ENCODE measurements at places on chromosomes 7 and 10.

- no peaks in the 10 kb centered on the region for H3K27me3 ChIP-seq
- DNase-seq: no peak
- H3K36me3 ChIP-seq: no peaks in the 10 kb centered on the region
Measured at GRCh38 chr7:70135656-70136055, 537.4 kb downstream of the AUTS2 start.

DNA sequence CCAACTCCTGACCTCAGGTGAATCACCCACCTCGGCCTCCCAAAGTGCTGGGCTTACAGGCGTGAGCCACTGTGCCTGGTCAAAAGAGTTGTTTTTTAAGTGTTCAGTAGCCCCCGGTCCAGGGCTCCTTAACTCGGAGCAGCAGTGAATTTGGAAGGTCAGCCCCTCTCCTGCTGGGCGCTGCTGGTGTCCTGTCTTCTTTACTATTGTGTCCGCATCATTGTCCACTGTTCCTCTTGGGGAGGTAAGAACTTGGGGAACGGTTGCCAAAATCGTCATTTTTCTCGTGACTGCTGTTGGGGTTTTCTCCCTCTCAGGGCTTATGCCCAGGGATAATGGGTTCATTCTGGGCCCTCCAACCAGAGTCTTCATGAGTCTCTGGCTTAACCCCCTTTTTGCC lies 46.7 kb downstream of the CAMK1D start:
- H3K36me3 ChIP-seq: no peaks in the 10 kb centered on the region
- no peaks in the 10 kb centered on the region for H3K27me3 ChIP-seq
- H3K27ac ChIP-seq: no peak overlapping the region
- peaks cover 8% of the 10 kb centered on the region for H3K4me1 ChIP-seq

- no peaks in the 10 kb centered on the region for H3K4me1 ChIP-seq
- no peak overlapping the region for H3K27ac ChIP-seq
- no peaks in the 10 kb centered on the region for H3K36me3 ChIP-seq
- H3K27me3 ChIP-seq: no peaks in the 10 kb centered on the region
- no peak overlapping the region for H3K4me3 ChIP-seq
Measured at GRCh38 chr10:7886056-7886455, 67.8 kb downstream of the TAF3 start.

DNA sequence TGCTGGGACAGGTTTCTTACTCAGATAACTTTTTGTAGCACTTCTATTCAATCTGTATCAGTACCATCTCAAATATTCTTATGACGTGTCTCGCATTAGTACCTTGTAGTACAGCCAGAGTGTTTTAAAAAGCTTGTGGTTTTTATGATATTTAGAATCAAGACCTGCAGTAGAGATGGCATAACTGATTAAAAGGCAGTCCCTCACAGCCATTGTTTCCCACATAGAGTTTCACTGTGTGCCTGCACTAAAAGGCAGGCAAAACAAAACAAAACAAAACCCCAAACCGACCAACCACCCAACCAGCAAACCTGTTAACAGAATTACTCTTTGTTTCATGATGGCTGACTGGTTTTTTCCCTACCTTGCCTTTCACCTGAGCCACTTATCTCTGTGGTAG lies 221.3 kb upstream of the DGKB start:
- H3K4me3 ChIP-seq: no peak overlapping the region
- no peaks in the 10 kb centered on the region for H3K4me1 ChIP-seq
- DNase-seq: no peak
- H3K36me3 ChIP-seq: no peaks in the 10 kb centered on the region

GRCh38 chr7:19747740-19748339 lies 25.6 kb downstream of the TMEM196 start:
- no peak overlapping the region for H3K4me3 ChIP-seq
- no peak for DNase-seq
- no peak overlapping the region for H3K27ac ChIP-seq
- H3K27me3 ChIP-seq: no peaks in the 10 kb centered on the region

DNA sequence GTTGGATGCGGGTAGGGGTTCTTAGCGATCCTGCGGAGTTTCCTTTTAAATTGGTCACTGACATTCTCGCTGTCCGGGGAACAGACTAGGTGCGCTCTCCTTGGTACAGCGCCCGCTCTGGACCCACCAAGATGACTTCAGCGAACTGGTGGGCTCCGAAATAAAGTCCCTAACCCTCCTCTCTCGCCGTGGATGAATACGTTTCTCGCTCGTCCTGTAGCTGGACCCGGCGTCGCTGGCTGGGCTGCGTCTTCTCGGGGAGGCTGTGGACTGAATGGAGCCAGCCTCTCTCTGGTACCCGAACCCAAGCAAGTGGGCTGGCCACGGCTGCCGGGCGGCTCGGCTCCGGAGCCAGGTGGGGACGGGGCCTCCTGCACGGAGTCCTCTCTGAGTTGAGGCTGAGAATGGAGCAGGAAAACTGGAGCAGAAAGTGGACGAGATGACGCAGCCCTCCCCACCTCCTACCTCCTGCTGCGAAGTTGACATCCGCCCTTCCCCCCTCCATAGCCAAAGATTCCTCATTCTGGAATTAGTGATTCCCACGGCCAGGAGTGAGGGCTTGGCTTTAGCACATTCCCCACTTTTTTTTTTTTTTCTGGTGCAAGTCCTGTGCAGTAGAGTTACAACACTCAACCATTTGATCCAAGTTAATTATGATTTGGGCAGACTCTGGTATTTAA lies 1.5 kb downstream of the UNC5B start:
- H3K36me3 ChIP-seq: no peaks in the 10 kb centered on the region
- peaks cover 26% of the 10 kb centered on the region for H3K4me1 ChIP-seq
- no peak for DNase-seq
- peaks cover 32% of the 10 kb centered on the region for H3K27me3 ChIP-seq

DNA sequence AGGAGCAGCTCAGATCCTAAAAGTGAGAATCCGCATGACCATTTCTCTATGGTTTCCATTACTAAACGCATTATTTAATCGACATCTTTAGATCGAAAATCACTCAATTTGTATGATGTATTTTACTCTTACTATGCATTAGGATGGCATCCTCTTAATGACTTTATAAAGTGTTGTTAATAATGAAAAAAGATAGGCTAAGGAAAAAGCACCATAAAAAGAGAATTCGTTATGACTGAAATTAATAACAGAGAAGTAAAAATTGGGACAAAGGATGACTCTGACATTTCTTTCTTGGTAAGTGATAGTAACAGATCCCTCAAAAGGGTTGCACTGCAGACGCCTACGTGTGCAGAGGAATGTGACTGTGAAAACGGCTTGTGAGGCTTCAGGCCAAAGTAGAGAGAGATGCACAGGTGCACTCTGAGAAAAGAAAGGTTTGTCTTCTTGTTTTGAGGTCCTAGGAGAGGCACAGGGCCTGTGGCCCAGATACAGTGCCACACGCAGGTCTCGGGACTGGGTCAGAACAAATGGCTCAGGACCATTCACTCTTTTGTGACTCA lies 23.0 kb upstream of the RBM33 start:
- H3K4me3 ChIP-seq: no peak overlapping the region
- H3K27ac ChIP-seq: no peak overlapping the region
- no peak for DNase-seq
- H3K27me3 ChIP-seq: no peaks in the 10 kb centered on the region
- no peaks in the 10 kb centered on the region for H3K4me1 ChIP-seq

- H3K36me3 ChIP-seq: no peaks in the 10 kb centered on the region
- no peak overlapping the region for H3K4me3 ChIP-seq
- H3K4me1 ChIP-seq: peaks cover 24% of the 10 kb centered on the region
- H3K27ac ChIP-seq: no peak overlapping the region
- DNase-seq: no peak
Measured at GRCh38 chr10:69445041-69445440, 6.2 kb upstream of the TSPAN15 start.

DNA sequence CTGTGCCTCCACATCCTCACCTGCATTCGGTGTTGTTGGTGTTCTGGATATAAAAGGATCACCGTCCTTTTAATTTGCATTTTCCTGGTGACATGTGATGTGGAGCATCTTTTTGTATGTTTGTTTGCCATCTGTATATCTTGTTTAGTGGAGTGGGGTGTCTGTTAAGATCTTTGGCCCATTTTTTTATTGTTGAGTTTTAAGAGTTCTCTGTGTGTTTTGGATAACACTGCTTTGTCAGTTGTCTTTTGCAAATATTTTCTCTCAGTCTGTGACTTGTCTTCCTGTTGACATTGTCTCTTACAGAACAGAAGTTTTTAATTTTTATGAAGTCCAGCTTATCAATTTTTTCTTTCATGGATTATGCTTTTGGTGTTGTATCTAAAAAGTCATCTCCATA lies 38.5 kb downstream of the DYNC2I1 start:
- H3K27ac ChIP-seq: no peak overlapping the region
- no peaks in the 10 kb centered on the region for H3K27me3 ChIP-seq
- H3K4me1 ChIP-seq: no peaks in the 10 kb centered on the region
- H3K4me3 ChIP-seq: no peak overlapping the region

DNA sequence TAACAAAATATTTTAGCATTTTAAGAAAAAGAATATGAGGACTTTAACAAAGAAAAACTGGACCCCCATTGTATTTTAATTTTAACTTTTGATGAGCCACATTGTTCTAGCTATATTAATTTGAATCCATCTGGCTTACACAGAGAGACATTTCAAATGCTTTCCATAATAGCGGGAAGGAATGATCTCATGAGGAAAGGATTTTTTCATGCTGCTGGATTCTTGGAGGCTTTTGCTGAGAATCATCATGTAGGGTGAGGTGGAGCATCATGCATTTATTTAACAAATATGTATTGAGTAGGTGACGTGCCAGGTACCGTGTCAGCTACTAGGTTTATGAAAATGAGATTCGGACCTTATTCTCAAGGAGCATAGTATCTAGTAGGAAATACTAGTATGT lies 1006.3 kb downstream of the SORCS1 start:
- DNase-seq: no peak
- H3K4me3 ChIP-seq: no peak overlapping the region
- no peaks in the 10 kb centered on the region for H3K36me3 ChIP-seq
- H3K4me1 ChIP-seq: no peaks in the 10 kb centered on the region
- H3K27me3 ChIP-seq: no peaks in the 10 kb centered on the region
- H3K27ac ChIP-seq: no peak overlapping the region

Data from esophagus squamous epithelium (tissue), 5 donors.